ENCODE measurements at places on chromosomes 7 and 10. TPM values are rescaled to one million over a fixed set of nuclear protein-coding genes. Genes with fewer than 3 reads are reported as not detected.

GRCh38 chr7:24966802-24967201 is 13.2 kb downstream of the OSBPL3 start:
- no peak for DNase-seq

GRCh38 chr7:80127412-80128160 is 7.0 kb upstream of the GNAI1 start:
- no peak for DNase-seq

DNA sequence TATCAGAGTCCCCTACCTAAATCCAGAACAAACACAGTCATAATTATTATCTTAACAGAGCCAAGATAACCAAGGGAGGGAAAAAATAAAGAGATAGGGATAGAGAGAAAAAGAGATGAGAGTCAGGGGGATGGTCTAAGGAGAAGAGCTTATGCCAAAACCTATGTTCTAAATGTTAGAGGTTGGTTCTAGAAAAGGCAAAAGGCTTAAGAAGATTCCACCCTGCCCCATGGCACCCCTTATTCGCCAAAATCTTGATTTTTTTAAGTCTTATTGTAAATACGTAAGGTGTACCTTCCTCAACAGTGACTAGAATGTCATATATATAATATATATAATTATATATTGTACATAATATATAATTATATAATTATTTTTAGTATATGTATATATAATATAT is 29.6 kb upstream of the CTNNA3 start:
- no peak for DNase-seq

Gene HABP2
- total RNA-seq = not detected

Gene ZNF735
- total RNA-seq = not detected

- DNase-seq = no peak
Measured at GRCh38 chr7:152849128-152849527, 89.6 kb downstream of the ACTR3B start.

- DNase-seq = no peak
Measured at GRCh38 chr7:47405921-47406800, 175.8 kb downstream of the TNS3 start.

GRCh38 chr10:14573666-14574261 is 200.9 kb downstream of the FAM107B start:
- DNase-seq = no peak

Gene CAMK1D
- total RNA-seq = 5.6 TPM

DNA sequence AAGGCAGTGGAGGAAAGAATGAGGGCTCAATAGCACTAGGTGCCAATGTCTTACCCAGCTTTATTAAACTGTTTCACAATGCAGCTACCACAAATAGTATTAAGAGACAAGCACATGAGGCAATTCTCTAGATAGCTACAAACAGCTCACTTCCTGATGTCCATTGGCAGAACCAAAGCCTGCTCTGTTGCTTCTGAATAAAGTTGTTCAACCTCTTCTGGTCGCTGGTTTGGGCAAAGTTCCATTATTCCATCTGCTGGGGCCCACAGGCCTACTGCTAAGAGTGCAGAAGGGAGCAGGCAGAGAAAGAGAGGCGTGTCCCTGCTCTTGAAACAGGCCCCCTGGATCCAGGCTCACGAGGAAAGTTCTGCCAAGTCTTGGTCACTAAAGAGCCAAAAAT is 173.9 kb downstream of the ZNF438 start:
- DNase-seq = peak; percentile 38

- no peak for DNase-seq
Measured at GRCh38 chr7:94832051-94832450, 75.3 kb upstream of the PPP1R9A start.

Gene C10orf105
- total RNA-seq = 0.33 TPM

- no peak for DNase-seq
Measured at GRCh38 chr7:105502173-105502572, 19.9 kb downstream of the PUS7 start.

Gene TRIM74
- 2.1 TPM for total RNA-seq

DNA sequence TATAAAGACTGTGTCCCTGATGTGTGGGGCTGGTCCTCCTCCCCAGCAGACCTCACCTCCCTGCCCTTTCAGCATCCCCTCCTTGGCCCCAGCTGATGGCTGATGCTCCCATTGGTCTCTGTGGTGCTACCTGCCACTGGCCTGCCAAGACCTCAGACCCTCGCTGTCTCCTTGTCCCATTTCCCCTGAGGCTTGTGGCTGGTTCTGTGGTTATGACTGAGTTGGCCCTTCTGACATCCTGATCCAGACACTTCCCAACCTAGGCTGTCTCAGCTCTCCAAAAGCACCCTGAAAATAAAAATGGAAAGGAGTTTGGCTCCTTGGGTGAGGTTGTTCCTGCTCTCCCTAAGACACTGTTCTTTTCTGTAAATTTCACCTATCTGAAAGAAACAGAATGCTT is 214.2 kb downstream of the RPS24 start:
- DNase-seq = no peak

GRCh38 chr10:88926566-88927415 is 25.8 kb downstream of the ACTA2 start:
- DNase-seq = no peak

Gene MRLN
- 0.82 TPM for total RNA-seq

Gene FEZF1
- not detected for total RNA-seq

Gene TMEM213
- not detected for total RNA-seq

Gene SEMA4G
- total RNA-seq = 1.4 TPM

GRCh38 chr7:105185290-105186010 is 171.4 kb downstream of the KMT2E start:
- DNase-seq = no peak

All from activated CD4-positive, alpha-beta T cell treated with anti-CD3 and anti-CD28 coated beads, Interleukin-2, amount 10 ng/mL, durations not matched to agents 24 days and 14 days (primary cell).